Epithelial cell of alveolus of lung (primary cell): ENCODE measurements at places on chromosomes 7 and 10. TPM values are rescaled to one million over a fixed set of nuclear protein-coding genes. Genes with fewer than 3 reads are reported as not detected.

Gene GOT1
- 14.9 and 45.1 TPM in 2 replicates for total RNA-seq

Gene FAM237B
- not detected in 2 replicates for total RNA-seq

Gene RRP12
- 6.8 and 22.1 TPM in 2 replicates for total RNA-seq

Gene MRPS24
- 165 TPM in 2 replicates for total RNA-seq

Gene ZNF248
- 3.0 and 7.3 TPM in 2 replicates for total RNA-seq

Gene NOS3
- total RNA-seq: 1.4 and 4.5 TPM in 2 replicates

Gene AGAP5
- total RNA-seq: 0.13 and 4.4 TPM in 2 replicates

Gene YWHAG
- 62.4 and 84.9 TPM in 2 replicates for total RNA-seq

Gene CAMK2B
- total RNA-seq: not detected in 2 replicates

Gene AGR2
- 5.2 TPM in 1 of 2 replicates, not detected in the other for total RNA-seq

Gene C1QL3
- total RNA-seq: not detected in 2 replicates

Gene PRPS1L1
- total RNA-seq: not detected in 2 replicates

Gene VENTX
- 0.16 TPM in 1 of 2 replicates, not detected in the other for total RNA-seq

Gene FERD3L
- total RNA-seq: not detected in 2 replicates

Gene GPER1
- 0.78 and 1.4 TPM in 2 replicates for total RNA-seq

Gene SRGN
- 60.0 and 221 TPM in 2 replicates for total RNA-seq

Gene NPY
- not detected in 2 replicates for total RNA-seq
